NCI-H82 (cell line): ENCODE measurements at places on chromosomes 5 and 9.

DNA sequence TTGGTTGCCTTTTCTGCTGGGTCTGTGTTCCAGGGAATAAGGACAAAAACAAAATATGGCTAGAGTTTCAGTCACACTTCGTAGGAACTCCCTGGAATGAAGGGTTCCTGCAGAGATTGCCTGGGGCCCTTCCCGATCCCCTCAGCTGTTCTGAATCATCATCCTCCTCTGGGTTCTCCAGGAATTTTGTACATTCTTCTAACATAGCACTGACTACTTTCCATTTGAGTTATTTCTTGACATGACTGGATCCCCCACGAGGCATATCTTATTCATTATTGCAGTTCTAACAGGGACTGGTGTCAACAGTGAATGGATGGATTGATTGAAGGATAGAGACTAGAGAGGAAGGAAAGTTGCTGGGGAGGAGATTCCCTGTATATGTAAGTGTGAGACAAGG is 49.2 kb upstream of the TNC start:
- no peak for DNase-seq

DNA sequence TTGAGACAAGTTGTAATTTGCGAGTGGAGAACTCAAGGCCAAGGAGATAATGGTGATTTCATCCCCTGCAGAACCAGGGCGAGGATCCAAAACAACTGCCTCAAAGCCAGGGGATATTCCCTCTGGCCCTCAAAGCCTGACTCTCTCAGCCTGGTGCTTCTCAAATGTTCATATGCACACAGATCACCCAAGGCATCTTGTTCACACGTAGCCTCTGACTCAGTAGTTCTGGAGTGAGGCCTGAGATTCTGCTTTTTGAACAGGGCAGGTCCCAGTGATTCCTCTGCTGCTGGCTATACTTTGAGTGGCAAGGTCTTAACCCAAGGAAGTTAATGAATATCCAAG is 30.2 kb upstream of the WWC1 start:
- DNase-seq, result no peak

DNA sequence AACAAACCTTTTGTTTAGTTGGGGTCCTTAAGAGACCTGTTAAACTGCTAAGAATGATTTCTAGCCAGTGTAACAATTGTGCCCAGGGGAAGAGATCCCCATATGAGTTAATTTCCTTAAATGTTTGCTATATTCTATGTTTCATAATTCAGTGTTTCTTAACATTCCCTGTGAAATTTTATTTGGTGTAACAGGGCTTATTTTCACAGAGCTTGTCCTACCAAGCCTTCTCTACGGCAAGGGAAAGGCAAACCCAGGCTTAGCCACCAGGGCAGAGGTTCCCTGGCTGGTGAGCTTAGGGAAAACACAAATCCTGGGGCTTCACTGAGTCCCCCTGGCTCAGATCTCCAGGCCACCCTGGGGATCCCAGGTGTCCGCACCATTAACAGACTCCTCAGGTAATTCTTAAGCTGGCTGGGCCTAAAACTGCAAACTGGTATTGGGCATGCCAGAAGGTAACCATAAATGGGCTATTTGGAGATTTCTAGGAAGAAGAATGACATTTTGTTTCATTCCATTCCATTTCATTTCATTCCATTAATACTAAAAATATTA is 17.0 kb upstream of the LCP2 start:
- DNase-seq, result no peak

DNA sequence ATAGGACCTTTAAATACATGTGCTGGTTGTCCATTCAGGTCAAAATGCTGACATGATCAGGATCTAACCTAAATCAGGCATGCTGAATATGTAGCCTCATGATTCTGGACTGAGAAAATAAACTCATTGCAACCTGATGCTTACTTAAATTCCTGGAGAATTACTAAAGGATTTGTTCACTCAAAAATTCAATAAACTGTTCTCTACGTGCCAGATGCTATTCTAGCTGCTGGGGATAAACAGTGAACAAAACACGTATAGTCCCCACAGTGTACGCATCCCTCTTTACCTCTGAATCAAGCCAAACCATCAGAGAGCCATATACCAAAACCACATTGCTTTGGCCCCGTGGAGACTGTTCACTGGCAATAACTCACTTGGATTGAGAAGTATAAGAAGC is 6.1 kb downstream of the SCAI start:
- DNase-seq, result no peak

DNA sequence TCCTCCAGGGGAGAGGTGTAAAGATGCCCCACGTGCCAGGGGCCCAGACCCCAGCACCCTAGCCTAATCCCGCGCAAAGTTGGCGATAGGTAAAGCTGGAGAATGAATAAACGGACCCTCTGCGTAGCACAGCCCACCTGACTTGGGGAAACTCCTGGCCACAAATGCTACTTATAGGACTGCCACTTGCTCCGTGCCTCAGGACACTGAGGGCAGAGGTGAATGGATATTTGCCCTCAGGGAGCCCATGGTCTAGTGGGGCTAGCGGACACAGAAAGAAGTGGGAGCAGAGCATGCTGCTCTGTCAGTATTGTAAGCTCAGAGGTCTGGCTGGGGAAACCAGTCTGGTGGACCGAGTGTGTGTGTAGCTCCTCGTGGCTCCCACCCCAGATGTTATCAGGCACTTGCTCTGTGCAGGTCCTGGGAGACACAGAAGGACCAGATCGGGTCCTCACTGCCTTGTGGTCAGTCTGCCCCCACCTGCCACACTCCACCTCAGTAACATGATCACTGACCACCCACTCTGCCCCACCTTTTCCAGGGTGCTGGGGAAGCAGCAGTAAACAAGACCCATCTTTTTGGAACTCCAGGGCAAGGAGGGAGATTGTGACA is 841 bp downstream of the GRK6 start:
- peak; percentile 45 for DNase-seq
